ENCODE measurements at places on chromosomes 12 and 14.

DNA sequence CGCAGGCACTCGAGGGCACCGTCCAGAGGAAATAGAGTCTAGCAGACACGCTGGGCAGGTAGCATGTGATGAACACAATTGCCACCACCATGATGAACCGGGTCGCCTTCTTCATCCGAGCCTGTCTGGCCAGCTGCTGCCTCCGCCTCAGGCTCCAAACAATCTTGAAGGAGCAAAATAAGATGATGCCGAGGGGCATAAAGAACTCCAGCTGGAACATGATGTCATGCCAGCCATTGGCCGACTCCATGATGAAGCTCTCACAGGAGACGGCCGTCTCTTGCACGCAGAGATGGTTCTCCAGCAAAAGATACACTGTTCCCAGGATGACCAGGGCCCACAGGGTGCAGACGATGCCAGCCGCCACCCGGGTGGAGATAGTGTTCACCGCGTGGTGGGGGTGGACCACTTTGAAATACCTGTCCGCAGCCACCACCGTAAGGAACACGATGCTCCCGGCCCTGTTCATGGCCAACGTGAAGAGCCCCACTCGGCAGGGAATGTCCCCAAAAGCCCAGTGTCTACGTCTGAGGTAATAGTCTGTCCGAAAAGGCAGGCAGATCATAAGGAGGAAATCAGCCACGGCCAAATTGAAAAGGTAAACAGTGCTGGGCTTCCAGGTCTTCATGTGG lies 945 bp downstream of the HCAR1 start:
- no peak for DNase-seq

GRCh38 chr14:52876311-52876710 lies 74.5 kb downstream of the FERMT2 start:
- no peak for DNase-seq

- DNase-seq: no peak
Measured at GRCh38 chr12:946212-946611, 3.3 kb downstream of the RAD52 start.

DNA sequence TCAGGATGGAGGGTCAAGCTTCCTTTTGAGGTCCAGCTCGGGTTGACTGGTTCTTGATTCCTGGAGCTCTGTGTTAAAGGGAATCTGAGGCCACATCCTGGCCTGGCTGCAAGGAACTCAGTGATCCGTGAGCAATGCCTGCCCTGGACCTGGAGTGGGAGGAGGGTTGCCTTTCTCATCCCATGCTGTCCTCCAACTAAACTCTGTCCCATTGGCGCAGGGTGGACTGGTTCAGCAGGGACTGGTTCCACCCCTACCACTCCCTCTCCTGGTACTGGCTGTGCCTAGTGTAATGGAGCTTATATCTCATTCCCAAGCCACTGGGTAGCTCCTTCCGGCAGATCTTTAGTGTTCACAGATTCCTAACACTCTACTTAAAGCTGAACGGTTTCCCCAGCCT lies 3.9 kb upstream of the CMKLR1 start:
- no peak for DNase-seq

- no peak for DNase-seq
Measured at GRCh38 chr14:28823245-28823644, 56.7 kb downstream of the FOXG1 start.

- no peak for DNase-seq
Measured at GRCh38 chr14:81946375-81946774, 412.7 kb upstream of the SEL1L start.

- DNase-seq: no peak
Measured at GRCh38 chr12:14991069-14991468, 18.2 kb downstream of the PDE6H start.

DNA sequence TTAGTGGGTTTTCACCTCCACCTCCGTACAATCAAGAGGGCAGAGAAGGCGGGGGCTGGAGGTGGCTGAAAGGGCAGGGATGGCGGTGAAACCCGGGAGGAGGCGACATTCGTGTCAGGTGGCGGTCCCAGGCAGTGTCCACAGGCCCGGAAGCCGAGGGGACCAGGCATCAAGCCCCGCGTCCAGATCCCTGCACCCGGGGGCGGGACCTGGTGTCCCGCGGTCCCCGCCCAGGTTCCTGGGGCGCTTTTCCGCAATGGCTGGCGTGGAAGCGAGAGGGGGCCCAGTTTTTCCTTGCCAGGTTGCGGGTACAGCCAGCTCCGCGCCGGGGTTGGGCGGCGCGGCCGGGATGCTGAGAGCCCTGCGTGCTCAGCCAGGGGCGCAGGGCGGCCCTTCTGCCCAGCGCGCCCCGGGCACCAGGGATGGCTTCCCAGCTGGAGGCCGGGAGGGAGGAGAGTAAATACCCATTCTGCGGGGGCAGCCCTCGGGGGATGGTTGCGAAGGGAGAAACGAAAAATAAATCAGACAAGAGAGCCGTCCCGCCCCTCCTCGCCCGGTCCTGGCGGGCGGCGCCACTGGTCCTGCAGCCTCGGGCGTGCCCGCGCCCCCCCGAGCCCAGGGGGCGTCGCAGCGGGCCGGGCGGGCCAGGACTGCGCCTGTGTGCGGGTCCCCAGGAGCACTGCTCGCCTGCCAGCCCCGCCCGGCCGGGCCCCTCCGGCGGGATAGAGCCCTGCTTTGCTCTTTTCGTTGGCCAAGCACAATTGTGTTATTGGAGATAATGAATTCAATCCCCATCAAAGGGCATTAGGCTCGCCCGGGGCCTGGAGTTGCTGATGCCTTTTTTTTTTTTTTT lies 11.5 kb downstream of the FOXA1 start:
- no peak for DNase-seq

DNA sequence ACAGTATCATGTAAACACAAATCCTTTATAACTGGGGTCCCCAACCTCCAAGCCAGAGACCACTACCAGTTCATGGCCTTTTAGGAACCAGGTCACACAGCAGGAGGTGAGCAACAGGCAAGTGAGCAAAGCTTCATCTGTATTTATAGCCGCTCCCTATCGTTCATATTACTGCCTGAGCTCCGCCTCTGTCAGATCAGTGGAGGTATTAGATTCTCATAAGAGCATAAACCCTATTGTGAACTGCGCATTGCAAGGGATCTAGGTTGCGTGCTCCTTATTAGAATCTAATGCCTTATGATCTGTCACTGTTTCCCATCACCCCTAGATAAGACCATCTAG lies 49.9 kb downstream of the LRP6 start:
- DNase-seq: no peak

DNA sequence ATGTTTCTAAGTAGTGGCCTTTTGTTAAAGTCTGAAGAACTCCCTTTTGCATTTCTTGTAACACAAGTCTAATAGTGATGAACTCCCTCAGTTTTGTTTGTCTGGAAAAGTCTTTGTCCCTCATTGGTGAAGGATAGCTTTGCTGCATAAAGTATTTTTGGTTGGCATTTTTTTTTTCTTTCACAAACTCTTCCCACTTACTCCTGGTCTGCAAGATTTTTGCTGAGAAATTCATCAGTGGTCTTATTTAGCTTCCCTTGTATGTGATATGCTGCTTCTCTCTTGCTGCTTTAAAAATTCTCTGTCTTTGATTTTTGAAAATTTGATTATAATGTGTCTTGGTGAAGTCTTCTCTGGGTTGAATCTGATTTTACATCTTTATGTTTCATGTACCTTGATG lies 22.7 kb downstream of the TRMT5 start:
- DNase-seq: no peak

DNA sequence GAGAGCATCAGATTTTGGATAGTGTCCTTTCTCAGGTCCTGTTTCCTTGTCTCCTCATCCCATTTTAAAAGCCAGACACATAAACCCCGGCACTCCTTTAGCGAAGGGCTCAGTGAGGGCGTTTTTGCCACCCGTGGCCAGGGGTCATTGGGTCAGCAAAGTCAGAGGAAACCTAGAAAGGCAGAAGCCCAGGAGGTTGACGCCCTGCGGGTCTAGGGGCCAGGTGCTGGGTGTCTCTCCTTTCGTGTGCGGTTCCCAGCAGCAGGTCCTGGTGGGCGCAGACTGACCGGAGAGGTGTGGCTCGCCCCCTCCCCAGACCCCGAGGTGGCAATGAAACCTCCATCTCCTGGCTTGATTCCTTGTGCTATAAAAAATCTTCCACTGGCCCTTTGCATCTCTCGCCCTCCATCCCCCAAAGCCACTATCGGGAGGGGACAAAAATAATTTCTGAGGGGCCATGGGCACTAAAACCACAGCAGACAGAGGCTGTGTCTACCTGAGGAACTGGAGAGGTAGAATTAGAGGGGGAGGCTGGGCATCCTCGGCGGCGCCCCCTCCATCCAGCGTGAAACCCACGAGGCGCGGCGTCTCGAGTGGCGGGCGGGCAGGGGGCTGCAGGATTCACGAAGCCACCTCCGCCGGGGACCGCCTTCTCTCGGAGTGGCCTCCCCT lies 858 bp upstream of the FRMD6 start:
- DNase-seq: no peak

GRCh38 chr14:92677087-92677668 lies 71.2 kb downstream of the LGMN start:
- no peak for DNase-seq

- DNase-seq: no peak
Measured at GRCh38 chr12:126397660-126398059, 1332.4 kb downstream of the AACS start.

GRCh38 chr12:41287500-41288141 lies 99.5 kb downstream of the PDZRN4 start:
- no peak for DNase-seq

- DNase-seq: no peak
Measured at GRCh38 chr12:76455582-76456345, 103.8 kb downstream of the OSBPL8 start.

GRCh38 chr14:39339003-39339402 lies 93.2 kb downstream of the FBXO33 start:
- DNase-seq: no peak

DNA sequence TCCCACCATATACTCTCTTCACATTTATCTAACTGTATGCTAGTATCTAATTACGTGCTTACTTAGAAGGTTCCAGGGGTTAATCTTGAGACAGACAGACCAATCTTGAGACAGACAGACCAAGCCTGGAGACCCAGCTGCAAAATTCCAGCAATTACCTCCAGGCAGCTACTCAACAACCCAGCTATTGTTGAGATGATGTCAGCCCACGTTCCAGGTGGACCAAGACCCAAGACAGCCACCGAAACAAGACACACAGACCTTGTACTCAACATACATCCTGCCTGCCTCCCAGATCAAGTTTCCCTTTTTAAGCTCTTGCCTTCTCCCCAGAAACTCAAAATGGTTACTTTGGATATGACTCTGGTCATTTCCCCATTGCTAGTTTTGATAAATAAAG lies 64.9 kb upstream of the VASH1 start:
- no peak for DNase-seq

DNA sequence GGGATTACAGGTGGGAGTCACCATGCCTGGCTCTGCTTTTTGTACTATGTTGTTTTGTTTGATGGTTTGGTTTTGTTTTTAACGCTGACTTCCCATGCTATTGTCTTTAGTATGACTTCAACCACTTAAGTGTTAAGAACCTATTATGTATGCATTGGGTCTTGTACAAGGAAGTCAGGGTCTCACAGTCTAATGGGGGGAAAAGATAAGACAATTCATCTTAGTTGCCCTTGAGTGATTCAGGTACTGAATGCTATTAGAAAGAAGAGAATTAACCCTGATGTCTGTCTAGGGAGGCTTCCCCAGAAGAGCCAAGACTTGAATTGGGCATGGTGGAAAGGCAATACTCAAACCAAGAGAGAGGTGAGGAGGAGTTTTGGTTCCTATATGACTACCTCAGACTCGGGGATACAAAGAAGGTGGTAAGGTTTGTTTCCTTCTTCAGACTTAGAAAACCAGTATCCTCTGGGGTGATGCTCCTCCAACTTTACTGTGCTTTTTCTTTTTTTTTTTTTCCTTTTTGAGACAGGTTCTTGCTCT lies 64.6 kb downstream of the SUSD6 start:
- DNase-seq: no peak

DNA sequence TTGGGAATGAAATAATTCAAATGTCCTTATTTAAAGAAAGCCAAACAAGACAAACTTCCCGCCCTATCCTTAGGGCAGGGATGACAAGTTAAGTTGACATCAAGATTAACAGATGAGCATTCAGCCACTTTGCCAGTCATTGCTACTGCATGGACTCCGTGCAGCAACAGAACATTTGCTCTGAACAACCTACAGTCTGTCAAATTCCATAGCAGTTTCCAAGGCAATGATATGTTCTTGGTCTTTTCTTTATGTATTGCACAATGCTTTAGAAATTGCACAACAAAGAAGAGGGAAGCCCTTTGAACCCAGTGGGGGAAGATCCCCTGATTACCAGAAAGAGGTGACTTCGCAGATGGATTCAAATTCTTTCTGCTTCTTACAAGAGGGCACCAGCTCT lies 269.8 kb downstream of the BCAT1 start:
- no peak for DNase-seq

DNA sequence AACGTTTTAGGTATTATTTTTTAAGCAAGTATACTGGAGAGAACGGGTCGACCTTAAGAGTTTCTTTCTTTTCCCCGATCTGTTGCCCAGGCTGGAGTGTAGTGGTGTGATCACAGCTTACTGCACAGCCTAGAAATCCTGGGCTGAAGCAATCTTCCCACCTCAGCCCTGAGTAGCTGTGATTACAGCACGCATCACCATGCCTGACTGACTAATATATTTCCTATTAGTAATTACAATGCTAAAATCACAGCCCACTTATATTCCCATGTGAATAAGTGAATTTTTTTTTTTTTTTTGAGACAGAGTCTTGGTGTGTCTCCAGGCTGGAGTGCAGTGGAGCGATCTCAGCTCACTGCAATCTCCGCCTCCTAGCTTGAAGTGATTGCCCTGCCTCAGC lies 50.4 kb downstream of the DICER1 start:
- no peak for DNase-seq

- DNase-seq: no peak
Measured at GRCh38 chr12:104319028-104319427, 15.5 kb downstream of the EID3 start.

DNA sequence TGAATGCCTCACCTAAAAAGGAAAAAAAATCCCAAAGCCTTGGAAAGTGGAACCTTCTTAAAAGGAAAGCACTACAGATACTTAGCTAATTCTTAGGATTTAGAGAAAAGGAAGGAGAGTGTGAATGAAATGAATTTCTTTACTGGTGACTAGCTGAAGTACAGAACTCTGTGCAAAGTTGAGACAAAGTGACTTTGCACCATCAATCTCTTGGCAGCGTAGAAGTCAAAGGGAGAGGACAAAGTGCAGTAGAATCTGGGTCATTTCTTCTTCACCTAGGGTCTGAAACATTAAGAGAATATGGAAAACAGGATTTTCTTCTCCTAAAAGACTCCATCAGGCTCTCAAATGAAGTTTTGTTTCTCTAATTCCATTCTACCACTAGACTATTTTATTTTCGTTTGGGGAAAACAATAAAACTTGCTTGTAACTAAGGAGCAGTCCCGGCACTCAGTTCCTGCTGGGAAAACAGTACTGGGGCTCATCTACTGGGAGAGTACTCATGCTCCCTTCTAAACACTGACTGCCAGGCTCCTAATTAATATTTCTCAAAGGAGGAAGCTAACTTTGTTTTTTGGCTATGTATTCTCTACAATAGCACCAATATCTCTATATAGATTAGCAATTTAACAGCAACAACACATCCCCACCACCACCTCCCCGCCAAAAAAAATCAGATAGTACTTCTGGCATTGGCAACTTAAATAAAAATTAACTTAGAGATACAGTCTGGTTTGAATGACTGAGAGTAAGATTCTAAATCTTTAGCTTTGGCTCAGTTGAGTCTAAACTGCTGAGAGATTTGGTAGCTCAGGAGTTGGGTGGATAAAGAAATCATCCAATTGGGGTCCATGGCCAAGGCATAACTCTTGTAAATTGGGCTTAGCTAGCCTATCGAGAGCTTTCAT lies 110.7 kb downstream of the SLC15A5 start:
- DNase-seq: no peak

- DNase-seq: no peak
Measured at GRCh38 chr12:108798551-108799221, 58.7 kb downstream of the SSH1 start.
